GDM1 (cell line): ENCODE measurements at places on chromosomes 13 and 19.

DNA sequence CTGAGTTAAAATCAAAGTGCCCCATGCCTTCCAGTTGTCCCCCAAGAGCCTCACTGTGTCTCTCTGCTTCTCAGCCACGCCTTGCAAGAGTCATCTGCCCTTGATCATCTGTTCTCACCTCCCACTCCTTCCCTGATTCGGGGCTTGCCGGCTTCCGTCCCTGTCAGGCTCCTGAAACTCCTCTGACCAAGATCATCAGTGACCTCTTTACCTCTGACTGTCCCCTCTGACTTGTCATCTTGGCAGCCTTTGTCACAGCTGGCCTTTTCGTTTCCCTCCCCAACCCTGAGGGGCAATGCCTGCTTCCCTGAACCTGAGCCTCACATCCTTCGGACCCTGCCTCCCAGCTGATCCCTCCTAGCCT, 66.3 kb downstream of the MAP4K1 start:
- no peak for DNase-seq

- DNase-seq = peak; percentile 70
Measured at GRCh38 chr19:41144403-41144802, 30.2 kb downstream of the CYP2F1 start.

DNA sequence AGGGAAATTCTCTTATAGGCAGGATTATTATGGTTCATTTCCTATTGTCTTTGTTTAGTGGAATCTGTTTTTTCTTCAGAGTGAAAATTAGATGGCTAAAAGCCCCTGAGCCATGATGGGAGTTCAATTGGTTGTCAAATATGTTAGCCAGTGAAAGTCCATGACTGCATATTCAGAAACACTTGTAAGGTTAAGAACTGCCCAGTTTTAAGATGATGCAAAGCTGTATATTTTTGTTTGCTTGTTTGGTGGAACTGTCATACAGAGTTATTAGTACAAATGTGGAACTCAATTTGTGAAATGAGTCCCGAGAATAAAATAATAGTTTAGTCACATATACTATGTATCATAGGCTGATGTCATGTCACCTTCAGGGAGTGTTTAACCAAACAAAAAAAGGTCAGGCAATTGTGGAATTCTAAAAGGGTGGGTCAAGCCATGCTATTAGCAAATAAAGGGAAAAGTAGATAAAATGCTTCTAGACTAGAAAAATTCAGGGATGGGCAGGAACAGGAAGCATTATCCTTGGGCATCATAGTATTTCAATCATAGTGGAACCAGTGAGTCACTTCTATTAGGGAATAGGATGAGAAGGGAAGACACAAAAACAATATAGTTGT, 248.3 kb upstream of the SLITRK1 start:
- no peak for DNase-seq

DNA sequence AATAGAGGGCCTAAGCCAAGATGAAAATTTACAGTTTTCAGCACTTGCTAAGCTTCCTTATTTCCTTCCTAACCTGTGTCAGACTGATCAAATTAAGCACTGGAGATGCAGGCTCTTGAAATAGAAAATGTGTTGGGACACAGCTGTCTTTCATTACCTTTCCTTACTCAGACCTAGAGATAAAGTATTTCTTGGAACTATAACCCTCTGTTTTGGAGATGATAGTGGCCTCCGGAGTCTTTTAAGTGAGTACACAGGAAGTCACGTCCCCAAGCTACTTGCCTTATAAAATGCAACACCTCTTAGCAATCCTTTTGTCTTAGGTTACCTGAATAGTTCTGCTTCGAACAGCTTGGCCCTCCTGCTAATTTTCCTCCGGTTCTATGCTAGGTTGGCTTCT, 12.4 kb upstream of the AKAP11 start:
- no peak for DNase-seq

- DNase-seq = no peak
Measured at GRCh38 chr13:42815681-42816080, 34.3 kb downstream of the FAM216B start.

- no peak for DNase-seq
Measured at GRCh38 chr13:96984051-96984508, 10.2 kb downstream of the OXGR1 start.

GRCh38 chr13:99363949-99364348, 56.8 kb upstream of the GPR183 start:
- DNase-seq = no peak

DNA sequence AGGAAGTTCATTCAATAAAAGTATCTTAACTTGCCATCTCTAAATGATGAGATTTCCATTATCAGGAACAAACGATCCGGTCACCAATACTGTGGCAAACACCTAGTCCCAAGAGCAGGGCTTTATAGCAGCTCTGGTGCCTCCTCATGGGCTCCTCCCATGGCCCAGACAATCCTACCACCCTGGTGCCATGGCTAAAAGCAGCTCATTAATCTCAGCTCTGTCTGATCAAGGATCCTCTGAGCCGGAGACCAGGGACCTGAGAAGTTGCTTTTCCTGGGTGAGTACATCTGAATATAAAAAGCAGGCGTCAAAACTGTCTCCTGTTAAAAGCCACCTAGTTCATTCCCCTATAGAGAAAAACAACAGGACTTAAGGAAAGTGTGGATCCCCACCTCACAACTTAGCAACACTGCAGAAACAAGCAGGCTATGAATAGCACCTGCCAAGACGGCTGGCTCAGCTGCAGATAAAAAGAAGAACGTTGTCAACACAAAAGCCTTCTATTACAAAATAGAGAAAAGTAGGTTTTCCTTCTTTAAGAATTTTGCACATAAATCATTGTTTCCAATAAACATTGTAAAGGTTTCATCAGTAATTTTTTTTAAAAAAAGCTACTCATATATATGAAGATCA, 30.3 kb downstream of the TSHZ3 start:
- DNase-seq = no peak

DNA sequence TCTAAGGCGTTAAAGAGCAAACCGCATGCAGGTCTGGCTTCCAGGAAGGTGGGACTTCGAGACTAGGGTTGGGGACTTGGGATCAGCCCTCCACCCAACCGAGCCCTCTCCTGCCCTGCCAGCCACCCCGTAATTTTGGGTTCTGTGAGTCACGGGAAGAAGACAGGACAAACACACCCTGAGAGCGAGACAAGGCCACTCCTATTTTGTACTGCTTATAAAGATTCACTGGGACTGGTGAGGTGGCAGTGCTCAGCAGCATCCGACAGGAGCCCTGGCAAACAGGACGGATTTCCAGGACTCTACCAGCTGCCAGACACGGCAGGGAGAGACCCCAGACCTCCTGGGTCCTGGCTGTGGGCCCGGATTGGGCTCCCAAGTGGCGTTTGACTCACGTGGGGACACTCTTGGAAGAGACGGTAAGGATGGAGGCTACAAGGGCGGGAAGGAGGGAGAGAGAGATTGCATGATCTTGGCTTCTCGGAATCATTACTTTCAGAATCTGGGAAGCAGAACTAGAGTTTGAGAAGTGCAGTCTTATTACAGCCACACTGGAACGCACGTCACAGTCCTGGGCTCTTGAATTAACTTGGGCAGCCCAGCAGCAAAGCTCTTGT, at the start of gene C5AR2:
Gene C5AR2, plus strand, starts transcription at position 245 of the 617 bp plus-strand sequence. CDS start 8,625 bp downstream, outside the sequence.
- no peak for DNase-seq

DNA sequence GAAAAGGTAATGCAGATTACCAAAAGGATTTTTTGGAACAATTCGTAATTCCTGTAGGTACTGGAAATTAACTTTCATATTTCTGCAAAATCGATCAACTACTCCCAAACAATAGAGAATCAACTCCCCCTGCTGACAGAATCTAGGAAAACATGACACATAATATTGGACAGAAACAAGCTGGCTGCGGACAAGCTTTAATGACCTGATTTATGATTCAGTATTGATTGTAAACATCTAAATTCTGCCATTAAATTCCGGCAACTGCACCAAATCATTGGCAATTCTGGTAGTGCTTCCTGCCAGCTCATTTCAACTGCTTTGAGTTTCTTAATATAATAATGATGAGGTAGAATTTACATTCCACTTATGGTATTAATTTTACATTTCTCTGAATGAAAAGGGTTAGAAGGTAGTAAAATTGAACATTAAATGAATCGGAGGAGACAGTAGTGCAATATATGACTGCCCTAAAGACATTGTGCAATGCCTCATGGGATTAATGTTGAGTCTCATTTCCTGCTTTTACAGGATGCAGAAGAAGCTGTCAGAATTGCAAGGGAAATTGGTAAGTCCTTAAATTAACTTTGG, 146.5 kb downstream of the PCCA start:
- no peak for DNase-seq

DNA sequence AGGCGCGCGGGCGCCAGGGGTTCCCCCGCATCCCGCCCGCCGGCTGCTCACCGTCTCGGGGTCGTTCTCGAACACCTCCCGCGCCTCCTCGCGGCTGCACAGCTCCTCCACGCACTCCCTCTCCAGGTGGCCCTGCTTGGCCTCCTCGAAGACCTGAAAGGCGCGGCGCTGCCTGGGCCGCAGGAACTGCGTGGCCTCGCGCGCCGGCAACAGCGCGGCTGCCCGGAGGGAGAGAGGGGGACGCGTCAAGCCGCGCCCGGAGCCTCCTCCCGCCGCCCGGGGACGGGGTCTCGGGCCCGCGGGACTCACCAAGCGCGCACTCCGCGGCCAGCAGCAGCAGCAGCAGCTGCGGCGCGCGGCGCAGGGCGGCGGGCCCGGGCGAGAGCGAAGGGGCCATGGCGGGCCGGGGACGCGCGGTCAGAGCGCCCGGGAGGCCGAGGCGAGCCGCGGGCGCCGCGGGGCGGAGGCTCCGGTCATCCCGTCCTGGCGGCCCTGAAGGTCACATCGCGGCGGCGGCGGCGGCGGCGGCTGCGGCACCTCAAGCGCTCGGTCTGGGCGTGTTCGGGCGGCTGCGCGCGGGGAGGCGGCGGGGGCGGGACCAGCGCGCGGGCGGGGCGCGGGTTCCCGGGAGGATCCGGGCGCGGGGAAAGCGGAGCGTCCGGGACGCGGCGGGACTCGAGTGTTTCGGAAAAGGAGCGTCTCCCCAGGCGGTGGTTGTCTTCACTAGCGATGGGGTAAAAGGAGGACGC, at the start of gene GAS6:
Gene GAS6, minus strand, starts transcription at position 553 of the 749 bp plus-strand sequence. Its CDS starts 156 bp downstream, at position 397.
- no peak for DNase-seq

GRCh38 chr19:40599902-40600569, 1.1 kb upstream of the LTBP4 start:
- no peak for DNase-seq

GRCh38 chr13:28012896-28013295, 24.4 kb upstream of the URAD start:
- no peak for DNase-seq

DNA sequence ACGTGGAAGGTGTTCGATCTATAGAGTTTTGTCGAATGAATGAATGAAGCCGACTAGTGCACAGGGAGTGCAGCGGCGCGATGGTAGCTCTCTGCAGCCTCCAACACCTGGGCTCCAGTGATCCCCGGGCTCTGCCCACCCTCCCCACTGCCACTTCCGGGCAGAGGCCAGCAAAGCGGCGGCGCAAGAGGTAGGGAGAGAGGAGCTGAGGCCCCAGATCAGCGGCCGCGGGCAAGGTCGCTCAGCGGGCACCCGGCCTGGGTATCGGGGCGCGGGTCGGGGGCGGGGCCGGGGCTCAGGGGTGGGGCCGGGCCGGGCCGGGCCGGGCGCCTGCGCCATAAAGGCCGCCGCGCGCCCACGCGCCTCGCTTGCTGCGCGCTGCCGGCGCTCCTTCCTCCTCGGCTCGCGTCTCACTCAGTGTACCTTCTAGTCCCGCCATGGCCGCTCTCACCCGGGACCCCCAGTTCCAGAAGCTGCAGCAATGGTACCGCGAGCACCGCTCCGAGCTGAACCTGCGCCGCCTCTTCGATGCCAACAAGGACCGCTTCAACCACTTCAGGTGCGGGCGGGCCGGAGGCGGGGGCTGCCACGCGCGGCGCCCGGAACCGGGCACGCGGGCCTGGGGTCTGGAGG, at the start of gene GPI:
Gene GPI, plus strand, starts transcription at position 367 of the 633 bp plus-strand sequence. Its CDS starts 71 bp downstream, at position 438.
- DNase-seq = peak; percentile 51

DNA sequence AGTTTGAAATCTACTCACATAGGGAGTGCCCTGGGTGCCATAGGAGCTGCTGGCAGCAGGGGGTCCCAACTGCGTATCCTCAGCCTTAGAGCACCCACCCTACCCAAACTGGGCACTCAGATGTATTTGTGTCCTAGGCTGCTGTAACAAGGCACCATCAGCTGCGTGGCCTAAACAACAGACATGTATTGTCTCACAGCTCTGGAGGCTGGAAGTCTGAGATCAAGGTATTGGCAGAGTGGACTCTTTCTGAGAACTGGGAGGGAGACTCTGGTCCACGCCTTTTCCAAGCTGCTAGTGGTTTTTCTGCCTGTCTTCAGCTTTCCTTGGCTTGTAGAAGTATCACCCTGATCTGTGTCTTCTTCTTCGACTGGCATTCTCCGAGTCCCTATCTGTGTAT, 83.6 kb downstream of the FGF14 start:
- DNase-seq = no peak

GRCh38 chr13:45733361-45733760, 31.2 kb downstream of the CBY2 start:
- no peak for DNase-seq

DNA sequence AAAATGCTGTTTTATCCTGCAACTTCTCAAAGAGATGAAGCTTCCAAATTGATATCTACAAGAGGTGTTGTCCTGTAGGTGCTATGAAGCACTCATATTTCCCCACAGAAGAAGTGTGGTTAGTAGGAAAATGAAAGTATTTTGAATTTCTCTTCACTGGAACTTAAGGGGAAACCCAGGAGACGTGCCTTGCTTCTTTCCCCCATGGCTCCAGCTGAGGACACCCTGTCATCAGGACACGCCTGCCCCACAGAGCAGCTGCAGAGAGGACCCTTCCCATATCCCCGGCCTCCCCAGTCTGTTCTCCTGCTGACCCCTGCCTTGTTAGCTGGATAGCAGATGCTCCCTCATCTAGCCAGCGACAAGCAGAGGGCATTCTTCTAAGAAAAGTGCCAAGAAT, 371.3 kb downstream of the COG6 start:
- no peak for DNase-seq

GRCh38 chr13:21075379-21076249, 14.2 kb upstream of the LATS2 start:
- DNase-seq = peak; percentile 53

DNA sequence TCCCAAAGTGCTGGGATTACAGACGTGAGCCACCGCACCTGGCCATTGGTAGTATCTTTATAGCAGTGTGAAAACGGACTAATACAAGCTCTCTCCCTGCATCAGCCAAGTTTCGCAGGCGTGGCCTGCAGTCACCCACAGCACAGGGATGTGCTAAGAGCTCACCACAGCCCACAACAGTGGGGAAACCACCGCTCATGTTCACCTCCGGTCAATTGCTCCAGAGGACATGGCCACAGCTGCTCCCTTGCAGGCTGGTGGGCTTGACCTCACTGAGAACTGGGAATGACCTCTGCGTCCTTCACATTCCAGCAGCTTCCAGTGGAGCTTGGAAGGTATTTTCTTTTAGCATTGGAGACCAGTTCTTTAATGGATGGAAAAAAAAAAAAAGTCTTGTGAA, 156.4 kb downstream of the KCTD15 start:
- no peak for DNase-seq

DNA sequence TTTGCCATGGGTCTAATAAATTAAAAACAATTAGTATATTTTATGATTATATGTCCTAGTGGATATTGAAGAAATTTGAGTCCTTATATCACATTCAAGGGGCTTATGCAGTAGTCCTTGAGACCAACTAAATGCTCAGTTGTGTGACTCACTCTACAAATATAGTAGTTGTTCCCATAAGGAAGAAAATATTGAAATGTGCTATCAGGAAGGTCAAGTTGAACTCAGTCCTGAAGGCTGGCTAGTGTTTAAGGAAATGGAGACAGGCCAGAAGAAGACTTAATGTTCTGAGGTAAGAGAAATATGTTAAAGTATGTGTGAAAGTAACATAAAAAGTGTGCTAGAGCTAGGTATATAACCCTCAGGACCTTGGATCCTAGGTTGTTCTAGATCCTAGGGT, 766.1 kb upstream of the GPC6 start:
- DNase-seq = no peak

GRCh38 chr13:34942732-34943435, 814 bp downstream of the NBEA start:
- DNase-seq = no peak
